Activated CD8-positive, alpha-beta memory T cell treated with anti-CD3 and anti-CD28 coated beads for 1 hour (primary cell): ENCODE measurements at places on chromosomes 6 and 20.

GRCh38 chr20:4470375-4470774 lies 251.3 kb upstream of the PRND start:
- no peak for DNase-seq

- DNase-seq, result no peak
These were observed 29.6 kb upstream of the FOXC1 start for GRCh38 chr6:1580109-1580508.

DNA sequence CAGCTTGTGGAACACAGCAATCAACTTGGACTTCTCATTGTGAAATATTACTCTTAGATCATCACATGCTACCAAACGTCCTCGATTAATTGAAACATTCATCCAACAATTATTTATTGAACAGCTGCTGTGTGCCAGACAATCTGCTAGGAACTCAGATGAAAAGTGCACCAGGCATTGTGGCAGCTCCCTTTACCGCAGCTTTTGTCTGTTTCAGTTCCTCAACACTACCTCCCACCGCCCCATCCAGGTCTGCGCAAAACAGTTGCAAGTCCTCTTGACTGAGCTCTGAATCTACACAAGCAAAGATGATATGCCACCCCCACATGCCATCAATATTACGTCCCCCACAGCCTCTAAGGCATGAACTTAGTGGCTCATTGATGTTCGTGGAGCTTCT lies 1094.4 kb upstream of the MAP3K7 start:
- no peak for DNase-seq

- no peak for DNase-seq
These were observed 5.2 kb upstream of the ELMO2 start for GRCh38 chr20:46411637-46412036.

DNA sequence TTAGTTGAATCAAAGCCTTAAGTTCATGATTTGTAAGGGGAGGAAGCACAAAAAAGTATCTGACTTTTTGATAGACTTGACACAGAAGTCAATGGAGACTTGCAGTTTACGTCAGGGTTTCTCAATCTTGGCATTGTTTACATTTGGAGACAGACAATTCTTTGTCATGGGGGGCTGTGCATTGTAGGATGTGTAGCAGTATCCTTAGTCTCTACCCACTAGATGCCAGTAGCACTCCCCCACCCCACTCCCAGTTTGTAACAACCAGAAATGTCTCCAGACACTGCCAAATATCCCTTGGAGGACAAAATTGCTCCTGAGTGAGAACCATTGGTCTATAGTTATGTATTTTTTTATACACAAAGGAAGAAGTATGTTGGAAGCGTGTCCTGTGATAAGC lies 434.1 kb downstream of the RFPL4B start:
- DNase-seq, result no peak

GRCh38 chr6:2232445-2232844 lies 13.0 kb downstream of the GMDS start:
- no peak for DNase-seq

GRCh38 chr6:106973018-106973835 lies 1.3 kb downstream of the CD24 start:
- no peak for DNase-seq

DNA sequence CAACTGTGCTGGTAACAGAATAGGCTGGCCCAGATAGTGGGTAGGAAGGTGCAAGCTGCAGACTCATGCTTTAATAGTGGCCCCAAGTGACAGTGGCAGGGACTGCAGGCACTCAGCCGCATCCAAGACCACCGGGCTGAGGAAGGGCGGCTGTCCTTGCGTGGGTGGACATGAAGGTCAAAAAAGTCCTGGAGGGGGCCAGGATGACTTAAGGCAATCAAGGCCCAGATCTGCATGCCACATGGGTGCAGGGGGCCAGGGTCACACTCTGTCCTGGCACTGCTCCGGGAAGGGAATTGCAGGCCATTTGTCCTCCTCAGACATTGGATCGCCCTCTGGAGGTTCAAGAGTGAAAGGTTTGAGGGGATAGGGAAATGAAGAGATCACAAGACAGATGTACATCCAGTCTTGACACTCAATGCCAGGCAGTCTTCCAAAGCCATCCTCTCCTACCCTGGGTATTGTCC lies 10.4 kb upstream of the VNN2 start:
- DNase-seq, result no peak

- no peak for DNase-seq
These were observed 296.7 kb downstream of the CDH26 start for GRCh38 chr20:60254901-60255411.

DNA sequence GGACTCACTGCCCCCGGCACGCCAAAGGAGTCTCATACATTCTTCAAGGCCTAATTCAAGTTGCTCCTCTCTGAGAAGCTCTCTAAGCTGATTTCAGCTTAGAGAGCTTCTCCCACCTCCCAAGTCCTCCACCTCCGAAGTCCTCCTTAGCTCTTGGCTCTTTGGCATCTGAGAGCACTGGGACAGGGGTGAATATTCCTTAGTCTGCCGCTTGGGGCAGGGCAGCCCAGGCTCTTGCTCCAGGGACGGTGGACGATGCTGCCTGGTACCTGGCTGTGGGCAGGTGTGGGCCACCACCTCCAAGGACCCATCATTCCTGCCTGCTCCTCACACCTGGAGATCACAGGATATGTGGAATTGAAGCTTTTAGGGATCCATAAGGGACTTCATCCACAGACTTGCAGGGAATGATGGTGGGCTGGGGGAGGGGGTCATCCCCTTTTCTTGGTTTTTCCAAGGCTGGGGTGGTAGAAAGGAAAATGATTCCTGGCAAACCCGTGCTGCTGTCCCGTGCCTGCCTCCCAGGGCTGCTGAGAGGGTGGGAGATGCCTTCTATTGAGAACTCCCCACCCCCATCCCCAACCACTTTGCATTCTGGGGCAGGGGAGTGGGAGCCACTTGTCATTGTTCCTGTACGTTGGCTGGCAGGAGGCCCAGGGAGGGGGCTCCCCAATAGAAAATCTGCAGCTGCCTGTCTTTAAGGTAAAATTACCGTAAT lies 57.4 kb downstream of the ARHGAP40 start:
- no peak for DNase-seq

DNA sequence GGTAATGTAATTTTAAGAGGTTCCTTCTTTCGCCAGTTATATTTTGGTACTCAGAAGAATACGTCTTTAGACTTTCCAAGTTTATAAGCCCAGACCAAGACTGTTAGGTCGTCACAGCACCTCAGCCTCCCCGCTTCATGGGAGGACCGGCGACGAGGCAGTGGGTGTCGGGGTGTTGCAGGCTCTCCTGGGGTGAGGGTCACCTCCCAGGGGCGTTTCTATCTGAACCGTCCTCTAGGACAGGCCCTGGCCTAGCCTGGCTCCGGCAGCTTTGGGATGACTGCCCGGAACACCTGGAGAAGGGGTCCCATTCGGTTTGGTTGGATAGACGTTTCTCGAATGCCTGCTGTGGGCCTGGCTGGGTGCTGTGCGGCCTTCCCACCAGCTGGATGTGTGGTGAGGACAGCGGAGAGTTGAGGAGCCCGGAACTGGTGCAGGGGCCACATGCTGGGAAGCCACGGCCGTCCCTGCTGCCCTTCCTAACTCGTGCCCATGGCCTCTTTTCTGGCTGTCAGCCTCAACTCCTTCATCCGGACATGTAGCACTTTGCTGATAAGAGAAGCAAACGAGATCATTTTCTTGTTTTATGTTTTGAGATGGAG lies 1.1 kb downstream of the OSBPL2 start:
- no peak for DNase-seq

DNA sequence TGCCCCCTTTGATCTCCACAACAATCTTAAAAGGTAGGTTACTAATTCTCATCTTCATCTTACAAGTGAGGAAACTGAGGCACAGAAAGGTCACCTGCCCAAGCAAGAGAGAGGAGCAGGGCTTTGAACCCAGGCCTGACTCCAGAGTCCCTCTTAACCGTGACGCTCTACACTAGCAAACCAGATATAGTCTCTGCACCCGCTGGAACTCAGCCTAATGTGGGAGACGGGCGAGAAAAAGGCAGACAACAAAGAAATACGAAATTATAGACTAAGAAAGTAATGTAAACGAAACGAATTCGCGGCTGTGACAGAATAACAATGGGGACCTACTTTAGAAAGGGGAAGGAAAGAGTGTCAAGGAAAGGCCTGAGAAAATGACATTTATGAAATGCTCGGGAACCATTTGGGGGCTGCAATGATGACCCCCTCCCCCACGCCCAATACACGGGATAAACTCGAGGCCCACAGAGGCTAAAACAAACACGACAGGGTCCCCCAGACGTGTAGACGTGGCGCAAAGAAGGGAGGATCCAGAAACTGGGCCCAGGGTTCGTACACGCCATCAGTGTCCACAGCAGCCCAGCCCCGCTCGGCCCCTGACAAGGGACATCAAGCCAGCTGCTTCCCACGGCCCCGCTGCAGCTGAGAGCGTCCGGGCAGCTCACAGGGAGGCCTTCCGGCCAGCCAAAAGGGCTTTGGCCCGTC lies 637 bp downstream of the TRPC4AP start:
- DNase-seq, result no peak

DNA sequence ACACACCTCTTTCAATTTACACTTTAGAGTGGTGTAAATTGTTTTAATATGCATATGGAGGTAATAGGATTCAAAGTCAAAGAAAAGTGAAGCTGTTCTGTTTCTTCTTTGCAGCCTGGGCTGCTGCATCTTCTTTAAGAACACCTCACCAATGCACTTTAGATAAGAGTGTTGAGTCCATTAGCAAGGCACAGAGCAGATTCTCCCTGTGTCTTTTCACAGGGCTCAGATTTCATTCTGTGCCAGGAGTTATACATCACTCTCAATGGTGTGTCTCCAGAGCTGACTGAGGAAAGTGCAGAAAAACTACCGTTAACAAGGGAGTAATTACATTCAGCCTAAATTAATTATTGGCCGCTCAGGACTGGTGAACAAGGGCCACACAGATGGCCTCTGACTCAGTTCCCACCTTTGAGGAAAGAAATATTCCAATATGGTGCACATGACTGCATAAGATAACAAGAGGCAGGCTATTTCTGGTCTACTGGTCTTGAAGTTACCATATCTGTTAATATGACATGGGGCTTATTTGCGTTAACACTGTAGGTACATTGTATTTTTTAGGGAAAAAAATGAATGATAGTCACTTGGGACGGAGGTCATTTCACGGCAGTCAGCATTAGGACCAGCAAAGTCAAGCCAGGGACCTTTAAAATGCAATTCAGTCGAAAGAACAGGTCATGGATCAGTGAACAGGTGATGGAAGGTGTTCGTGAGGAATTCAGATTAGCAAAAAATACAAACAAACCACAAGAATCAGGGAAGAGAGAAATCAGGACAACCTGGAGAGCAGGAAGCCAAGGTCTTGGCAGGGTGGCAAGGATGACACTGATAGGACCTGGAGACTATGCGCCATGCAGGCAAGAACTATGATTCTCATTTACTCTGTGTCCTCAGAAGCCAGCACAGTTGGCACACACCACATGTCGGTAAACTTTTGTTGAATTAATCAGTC lies 203.7 kb downstream of the TBX18 start:
- no peak for DNase-seq

GRCh38 chr6:70131528-70131927 lies 171.4 kb downstream of the COL9A1 start:
- no peak for DNase-seq

DNA sequence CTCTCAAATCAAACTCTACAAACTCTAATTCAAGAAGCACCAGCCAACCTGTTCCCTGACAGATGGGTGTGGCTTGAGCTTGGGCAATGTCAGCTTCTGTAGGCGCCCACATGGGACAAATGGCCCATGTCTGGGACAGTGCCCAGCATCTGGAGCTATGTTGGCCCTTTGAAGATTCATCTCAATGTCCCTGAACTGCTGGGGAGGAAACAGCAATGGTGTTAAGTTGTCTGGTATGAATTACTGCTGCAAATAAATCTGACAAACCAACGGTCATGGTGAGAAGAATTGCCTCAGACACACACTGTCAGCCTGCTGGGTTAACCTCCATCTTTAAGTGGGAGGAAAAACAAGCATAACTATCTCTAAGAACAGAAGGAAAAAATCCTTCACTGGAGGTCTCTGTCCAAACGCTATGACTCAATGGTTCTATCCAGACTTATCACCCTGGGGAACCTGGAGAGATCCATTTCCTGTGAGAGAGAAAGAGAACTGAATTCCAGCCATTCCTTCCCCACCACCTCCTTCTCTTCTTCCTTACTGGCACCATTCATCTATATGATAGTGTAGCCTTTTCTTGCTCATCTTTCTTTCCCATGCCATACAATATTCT lies 274.9 kb downstream of the CDH26 start:
- no peak for DNase-seq

DNA sequence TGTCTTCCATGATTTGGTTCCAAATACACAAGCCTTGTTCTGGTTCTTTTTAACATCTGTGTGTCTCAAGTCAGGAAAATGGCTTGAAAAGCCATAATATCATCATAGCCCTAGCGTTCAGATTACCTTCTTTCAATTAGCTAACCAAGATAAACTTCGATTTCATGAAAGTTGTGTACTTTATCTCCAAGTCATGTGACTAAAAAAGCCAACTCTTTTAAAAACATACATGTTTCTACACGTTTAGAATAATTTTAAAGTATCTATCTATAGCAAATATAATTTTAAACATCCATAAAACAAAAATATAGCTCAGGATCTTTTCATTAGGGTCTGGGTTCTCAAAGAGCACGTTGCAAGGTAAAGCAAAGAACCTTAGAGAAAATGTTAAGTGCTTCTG lies 261.1 kb downstream of the PRL start:
- no peak for DNase-seq

- DNase-seq, result no peak
These were observed 151.1 kb upstream of the HCRTR2 start for GRCh38 chr6:55023230-55023629.

DNA sequence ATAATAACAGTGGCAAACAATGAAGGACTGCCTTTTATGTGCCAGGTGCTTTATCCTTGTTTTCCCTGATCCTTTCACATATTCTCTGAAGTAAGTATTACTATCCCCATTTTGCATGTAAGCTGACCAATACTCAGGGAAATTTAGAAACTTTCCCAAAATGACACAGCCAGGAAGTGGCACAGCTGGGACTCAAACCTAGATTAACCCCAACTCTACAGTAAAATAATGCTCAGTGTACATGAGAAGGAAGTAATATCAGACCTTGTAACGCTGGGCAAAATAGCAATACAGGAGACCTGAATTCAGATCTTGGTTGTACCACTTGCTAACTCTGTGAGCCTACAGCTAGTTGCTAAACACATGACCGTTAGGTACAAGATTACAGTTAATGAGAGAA lies 26.8 kb upstream of the NRSN1 start:
- DNase-seq, result no peak

DNA sequence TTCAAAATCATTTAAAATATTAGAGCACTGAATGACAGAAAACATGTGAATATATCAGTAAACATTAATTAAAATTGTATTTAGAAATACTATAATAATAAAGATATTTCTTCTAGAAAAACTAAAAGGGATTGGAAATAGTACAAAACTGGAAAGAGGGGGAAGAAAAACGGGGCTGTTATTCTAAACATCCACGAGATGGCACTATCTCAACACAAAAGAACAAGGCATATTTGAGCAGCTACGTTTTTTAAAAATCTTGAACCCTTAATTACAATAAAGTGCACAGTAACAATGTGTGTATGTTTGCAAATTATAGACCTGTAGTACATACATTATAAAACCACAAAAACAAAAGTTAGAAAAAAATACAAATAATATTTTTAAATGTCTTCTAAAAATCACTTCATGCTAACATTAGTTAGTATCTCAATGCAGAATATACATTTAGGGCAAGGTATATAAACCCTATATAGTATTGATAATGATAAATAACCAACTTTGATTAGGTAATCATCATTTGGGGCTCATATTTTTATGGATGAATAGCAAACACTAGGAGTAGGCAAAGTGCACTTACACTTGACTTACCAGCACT lies 42.5 kb upstream of the PNISR start:
- DNase-seq, result no peak
